ENCODE measurements at places on chromosomes 1 and 21.

DNA sequence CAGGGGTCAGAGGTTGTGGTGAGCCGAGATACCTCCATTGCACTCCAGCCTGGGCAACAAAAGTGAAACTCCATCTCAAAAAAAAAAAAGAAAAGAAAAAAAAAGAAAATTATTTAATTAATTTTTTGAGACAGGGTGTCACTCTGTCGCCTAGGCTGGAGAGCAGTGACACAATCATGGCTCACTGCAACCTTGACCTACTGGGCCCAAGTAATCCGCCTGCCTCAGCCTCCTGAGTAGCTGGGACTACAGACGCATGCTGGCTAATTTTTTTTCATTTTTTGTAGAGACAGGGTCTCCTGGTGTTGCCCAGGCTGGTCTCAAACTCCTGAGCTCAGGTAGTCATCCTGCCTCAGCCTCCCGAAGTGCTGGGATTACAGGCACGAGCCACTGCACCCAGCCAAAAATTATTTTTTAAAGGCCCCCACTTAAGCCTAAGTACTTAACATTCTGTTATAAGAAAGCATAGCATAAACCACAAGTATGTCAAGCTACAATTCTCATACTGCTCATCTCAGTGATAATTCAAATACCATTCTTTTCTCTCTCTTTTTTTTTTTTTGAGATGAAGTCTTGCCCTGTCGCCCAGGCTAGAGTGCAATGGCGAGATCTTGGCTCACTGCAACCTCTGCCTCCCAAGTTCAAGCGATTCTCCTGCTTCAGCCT lies 19.9 kb downstream of the NUCKS1 start:
- DNase-seq, result no peak

DNA sequence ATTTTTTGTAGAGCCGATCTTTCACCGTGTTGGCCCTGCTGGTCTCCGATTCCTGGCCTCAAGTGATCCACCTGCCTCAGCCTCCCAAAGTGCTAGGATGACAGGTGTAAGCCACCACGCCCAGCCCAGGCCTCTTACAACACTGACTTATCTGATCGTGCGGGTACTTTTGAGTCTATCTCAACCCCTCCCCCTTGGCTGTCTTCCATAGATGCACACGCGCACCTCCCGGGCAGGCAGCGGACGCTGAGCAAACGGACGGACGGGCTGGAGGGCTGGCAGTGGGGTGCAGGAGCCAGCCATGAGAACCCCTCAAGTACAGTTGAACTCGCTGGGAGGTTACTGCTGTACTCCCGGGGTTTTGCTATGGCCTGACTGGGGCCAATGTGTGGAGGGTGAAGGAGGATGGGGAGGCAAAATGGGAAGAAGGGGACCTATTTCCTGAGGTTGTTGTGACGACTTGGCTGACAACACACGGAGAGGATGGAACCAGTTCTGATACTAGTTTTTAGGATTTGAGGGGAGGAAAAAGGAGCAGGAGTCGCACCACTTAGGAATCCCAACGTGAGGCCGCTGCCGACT lies 959 bp downstream of the CD58 start:
- no peak for DNase-seq

DNA sequence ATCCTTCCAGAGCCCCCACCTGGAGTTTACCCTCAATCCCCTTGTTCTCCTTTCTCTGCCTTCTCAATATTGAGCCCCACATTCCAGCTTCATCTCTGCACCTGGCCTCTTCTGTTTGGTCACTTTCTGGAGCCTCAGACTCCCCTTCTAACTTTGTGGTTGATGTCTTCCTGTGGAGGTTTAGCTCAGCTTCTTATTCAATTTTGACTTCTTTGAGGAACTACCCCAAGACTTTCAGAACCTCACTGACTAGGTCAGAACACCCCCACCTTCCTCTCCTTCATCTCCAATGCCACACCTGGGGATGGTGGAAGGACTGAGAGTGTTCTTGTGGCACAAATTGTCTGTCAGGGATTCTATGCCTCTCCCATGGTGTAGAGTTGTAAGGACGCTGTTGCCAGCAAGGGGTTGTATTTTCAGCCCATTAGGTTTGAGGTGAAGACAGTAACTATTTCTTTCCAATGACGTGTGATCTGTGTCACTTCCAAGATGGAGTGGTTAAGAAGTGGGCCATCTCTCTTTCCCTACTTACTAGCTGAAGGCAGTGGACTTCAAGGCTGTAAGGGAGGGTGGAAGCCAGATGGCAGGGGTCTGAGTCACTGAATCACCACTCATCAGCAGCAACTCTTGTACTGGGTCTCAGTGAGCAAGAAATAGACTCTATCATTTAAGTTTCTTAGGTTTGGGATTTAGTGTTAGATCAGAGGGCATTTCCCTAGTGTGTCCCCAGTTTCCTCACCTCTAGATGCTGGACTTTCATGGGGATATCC lies 80.6 kb downstream of the PAPPA2 start:
- DNase-seq, result no peak

GRCh38 chr1:245751726-245752470 lies 597.1 kb downstream of the KIF26B start:
- no peak for DNase-seq

- DNase-seq, result no peak
These were observed 19.4 kb upstream of the TENT5B start for GRCh38 chr1:27032119-27032461.

GRCh38 chr1:59577774-59578173 lies 237.0 kb upstream of the HOOK1 start:
- DNase-seq, result no peak

DNA sequence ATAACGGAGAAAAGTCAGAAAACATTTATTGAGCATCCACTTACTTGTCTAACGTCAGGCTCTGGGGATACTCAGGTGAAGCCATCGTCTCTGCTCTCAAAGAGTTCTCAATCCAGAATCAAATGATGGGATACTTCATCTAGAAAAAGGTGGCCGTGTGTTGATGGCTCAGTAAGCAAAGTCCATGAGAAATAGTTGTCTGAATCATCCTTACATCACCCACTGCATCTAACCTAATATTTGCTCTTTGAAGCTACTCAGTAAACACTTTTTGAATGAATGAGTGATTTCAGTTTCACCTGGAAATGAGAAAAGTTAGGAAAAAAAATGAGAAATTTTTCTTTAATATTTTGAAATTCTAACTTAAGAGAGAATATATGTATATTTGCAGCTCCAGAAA lies 155.3 kb upstream of the PKN2 start:
- no peak for DNase-seq

DNA sequence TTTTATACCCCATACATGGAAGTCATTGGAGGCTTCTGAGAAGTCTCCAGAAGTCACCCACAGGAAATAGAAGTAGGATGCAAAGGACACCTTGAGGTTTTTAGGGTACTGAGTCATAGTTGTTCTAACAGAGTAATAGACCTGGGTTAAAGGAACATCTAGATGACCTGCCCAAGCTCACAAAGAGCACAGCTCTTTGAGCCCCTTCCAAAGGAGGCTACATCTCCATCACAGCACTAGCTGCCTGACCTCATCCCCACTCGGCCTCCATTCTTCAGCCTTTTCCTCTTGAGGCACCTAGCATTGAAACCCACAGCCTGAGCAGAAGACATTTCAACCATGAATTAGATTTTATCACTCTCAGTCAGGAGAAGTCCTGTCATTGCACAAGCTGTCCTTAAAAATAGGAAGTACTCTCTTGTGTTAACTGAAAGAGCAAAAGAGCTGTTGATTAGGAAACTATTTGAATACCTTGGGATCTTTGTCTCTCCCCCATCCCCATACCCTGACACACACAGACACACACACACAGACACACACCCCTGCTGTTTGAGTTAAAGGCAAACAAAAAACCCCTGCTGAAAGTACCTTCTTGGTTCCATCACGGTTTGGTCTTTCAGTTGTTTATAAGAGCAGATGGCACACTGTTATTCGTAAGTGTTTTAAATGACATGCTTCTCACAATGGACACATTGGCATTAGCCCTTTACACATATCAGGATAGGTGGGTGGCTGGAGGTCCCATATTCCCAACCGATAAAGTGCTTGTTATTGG lies 22.2 kb downstream of the MKNK1 start:
- DNase-seq, result no peak

- DNase-seq, result no peak
These were observed 72.2 kb upstream of the CD34 start for GRCh38 chr1:207983044-207983635.

- DNase-seq, result no peak
These were observed 31.9 kb upstream of the IL19 start for GRCh38 chr1:206738370-206739366.

- DNase-seq, result no peak
These were observed 363.1 kb downstream of the MATN1 start for GRCh38 chr1:30360281-30360680.

GRCh38 chr1:225565847-225566246 lies 87.1 kb downstream of the ENAH start:
- no peak for DNase-seq

DNA sequence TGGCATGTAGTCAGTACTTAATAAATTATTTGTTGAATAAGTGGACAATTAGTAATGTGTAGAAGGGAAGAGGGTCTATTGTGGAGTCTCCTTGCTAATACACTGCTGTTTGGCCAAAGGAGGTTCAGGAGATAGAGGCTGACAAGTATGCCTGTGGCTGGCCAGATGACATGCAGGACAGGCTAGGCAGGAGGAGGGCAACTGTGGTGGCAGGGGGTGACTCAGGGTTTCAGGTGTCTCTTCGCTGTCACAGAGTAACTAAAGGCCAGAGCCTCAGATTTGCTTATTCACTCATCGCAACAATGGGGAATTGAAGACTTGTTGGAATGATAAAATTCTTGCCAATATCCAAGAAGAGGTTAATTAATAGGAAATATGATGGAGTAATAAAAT lies 33.1 kb downstream of the THRAP3 start:
- no peak for DNase-seq

DNA sequence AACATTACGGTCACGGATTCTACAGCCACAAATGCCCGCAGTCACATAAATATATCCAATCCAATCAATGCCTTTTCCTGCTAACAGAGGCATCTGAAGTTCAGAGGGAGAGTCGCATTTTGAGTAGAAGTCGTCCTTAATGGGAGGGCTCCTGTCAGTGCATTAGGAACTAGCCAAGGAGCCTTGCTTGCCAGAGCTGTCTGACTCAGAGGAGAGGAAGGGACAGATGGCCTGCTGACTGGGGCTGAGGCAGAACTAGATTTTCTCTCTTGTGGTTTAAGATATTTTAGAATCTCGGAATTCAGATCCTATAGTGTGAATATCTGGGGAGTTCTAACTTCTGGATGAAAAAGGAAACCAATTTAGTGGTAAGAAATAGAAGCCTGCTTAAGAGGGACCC lies 10.6 kb downstream of the XKR8 start:
- DNase-seq, result no peak

DNA sequence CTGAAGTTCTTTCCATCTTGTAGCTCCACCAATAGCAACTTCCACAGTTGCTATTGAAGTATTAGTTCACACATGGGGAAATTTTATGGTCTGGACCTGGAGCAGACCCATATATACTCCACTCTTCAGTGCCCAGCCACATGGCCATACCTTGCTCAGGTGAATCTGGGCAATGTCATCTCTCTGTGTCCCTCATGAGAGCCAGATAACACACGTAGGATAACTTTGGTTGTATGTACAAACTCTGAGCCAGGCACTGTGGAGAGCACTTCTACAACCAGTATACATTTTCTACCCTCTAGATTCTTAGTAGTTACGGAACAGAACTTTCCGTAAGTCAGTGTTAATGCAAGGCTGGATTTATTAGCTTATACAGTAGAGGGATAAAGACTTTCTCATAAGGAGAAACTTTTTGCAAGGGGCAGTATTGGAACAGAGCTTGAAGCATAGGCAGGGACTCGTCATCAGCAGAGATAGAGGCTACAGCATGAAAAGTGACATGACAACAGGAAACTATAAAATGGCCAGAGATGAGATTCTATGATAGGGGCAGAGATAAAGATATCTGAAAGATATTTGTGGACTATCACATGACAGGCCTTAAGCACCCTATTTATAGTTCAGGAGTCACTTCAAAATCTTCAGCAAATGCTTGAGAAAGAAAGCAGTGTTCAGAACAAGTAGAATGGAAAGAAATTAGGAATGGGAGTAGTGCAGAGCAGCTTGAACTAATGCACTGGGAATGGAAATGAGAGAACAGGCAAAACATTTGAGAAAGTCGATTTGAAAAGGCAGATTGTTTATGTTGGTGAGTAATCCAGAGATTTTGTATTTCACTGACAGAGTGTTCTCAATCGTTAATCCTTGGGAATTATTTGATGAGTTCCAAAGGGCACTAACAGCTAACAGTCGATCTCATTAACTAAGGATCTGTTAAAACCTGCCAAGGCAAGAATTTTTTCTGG lies 481.8 kb downstream of the USP25 start:
- DNase-seq, result no peak

GRCh38 chr1:59005491-59006288 lies 221.8 kb upstream of the JUN start:
- DNase-seq, result no peak

DNA sequence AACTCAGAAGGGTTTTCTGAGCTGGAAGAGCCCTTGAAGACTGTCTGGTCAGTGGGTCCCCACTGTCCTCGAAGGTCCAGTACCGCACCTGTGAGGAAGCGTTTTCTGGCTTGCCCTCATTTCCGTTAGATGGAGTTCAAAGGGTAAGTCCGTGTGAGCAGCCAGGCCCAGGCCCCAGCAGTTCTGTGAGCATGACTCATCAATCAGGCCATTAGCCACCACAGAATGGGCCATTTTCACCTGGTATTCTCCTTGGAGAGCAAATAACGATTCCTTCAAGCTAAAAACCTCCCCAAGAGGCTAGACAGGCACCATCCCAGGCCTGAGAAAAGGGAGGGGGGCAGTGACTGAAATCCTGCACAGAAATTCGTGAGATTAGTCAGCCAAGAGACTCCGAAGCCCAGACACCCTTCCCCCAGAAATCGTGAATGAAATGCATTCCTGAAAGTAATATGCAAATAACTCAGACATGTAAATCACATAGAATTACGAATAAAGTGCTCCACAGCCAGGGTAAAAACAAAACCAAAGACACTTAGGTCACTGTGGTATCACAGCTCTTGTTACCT lies 66.0 kb downstream of the BCAR3 start:
- no peak for DNase-seq

DNA sequence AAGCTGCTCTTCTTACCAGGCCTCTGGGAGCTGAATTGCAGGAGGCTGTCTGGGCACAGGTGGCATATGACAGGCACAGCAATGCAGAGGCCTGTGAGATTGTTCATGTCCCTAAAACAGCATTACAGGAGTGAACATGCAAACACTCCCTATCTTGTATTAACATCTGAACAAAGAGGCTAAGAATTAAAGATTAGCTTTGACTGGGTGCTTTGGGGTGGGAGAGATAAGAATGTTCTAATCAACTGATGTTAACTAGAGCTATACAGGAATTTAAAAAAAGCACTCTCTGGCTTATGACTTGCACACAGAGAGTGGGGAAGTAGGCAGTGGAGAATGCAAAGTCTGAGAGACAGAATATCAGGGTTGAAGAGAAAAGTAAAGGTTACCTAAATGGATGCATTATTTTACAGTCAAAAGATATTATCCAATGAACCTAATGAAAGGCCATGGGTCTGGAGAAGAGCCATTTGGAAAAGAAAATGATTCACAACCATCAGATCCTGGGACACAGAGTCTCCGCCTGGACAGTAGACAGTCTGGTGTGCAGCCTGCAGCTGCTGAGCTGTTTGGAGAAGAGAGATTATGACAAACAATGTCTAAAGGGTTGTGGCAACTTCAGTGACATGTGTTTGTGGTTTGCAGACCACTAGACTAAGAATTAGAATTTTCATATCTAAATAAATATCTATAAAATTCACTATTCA lies 20.2 kb downstream of the DPT start:
- no peak for DNase-seq
